LoVo (cell line): ENCODE measurements at places on chromosomes 6 and 20.

DNA sequence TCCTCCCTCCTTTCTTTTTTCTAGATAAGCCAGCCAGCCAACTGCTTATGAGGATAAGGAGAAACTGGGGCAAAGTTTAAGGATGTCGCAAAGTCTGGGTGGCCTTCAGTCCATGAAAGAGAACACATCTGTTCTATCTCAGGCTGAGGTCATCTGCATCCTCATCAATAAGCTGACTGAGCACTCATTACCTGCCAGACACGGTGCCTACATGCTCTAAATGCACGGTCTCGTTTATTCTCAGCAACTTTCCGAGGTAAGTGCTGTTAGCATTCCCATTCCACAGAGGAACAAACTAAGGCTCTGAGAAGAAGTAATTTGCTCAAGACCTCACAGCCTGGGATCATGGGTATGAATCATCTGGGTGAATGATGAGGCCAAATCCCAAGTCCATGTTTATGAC lies 133.1 kb downstream of the BCAS1 start:
- DNase-seq = no peak

GRCh38 chr6:65117817-65118409 lies 589.1 kb downstream of the EYS start:
- no peak for DNase-seq

DNA sequence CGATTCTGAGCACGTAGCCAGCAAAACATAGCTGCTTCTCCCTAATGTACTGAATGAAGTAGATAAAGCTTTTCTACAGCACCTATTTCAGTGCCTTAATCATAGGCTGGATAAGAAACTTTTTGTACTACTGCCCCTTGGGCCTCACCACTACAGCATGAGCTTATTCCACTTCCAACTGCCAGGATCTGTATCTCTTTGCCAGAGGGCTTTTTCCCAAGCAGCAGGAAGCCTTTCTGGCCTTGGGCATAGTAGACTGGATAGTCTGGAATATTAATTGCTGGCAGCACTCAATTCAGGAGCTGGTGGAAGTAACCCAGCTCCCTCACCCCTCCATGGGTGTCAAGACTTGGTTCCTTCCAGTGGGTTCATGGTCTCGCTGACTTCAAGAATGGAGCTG lies 43.6 kb downstream of the ANKEF1 start:
- no peak for DNase-seq

DNA sequence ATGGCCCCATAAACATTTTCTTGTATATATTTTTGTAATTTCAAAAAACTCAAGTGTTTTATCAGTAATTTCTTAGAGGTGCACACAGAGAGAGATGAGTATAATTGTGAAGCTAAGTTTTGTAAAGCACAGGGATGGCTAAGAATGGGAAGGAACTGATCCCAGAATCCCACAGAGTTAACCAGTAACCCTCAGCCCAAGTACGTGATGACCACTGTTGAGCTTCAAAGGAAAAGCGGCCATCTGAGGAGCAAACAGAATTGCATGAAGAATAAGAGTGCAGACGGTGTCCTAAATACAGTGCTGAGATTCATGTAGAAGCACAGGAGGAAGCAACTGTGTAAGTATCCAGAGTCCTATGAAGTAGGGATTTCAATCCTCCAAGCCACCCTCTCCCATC lies 28.1 kb upstream of the HLA-C start:
- no peak for DNase-seq

- no peak for DNase-seq
These were observed 5.6 kb upstream of the HM13 start for GRCh38 chr20:31508517-31509244.
